Activated T-cell treated with anti-CD3 and anti-CD28 coated beads for 24 hours (primary cell): ENCODE measurements at places on chromosomes 5 and 9.

GRCh38 chr9:99998266-99998665 is 91.8 kb downstream of the STX17 start:
- no peak for DNase-seq

GRCh38 chr9:33443047-33443446 is 4.3 kb downstream of the AQP3 start:
- DNase-seq, result no peak

DNA sequence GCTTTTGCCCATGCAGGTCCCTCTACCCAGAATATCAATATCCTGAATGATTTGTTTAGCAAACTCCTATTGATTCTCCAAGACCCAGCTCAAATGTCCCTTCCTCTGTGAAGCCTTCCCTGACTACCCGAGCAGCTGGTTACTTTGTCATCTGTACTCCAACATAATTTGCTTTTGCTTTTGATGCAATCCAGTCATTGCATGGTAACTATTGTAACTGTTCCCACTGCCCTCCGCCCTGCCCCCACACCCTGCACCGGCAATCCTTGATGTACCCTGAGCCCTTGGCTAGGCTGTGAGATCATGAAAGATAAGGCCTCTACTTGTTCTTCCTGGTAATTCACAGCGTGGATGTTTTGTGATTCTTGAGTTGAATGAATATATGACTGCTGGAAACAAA is 119.9 kb upstream of the BOD1 start:
- no peak for DNase-seq

GRCh38 chr5:53616939-53617549 is 56.6 kb downstream of the NDUFS4 start:
- no peak for DNase-seq

DNA sequence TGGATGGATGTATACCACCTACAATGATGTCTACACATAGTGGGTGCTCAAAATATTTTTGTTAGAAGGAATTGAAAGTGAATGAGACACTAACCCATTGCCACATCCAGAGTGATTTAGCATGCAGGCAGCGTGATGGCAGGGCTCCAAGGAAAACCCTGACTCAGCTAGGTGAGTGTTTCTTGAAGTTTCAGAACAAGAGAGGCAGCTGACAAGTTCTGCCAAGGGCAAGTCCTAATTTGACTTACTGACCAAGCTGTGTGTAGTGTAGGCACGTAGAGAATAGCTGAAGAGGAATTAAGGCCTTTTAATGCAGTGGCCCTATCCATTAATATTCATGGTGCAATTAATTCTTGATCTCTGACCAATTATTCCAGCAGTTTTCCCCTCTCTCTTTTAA is 107.8 kb upstream of the ATP10B start:
- DNase-seq, result no peak

- DNase-seq, result no peak
Observed at GRCh38 chr9:26551451-26551850, 341.2 kb downstream of the CAAP1 start.

DNA sequence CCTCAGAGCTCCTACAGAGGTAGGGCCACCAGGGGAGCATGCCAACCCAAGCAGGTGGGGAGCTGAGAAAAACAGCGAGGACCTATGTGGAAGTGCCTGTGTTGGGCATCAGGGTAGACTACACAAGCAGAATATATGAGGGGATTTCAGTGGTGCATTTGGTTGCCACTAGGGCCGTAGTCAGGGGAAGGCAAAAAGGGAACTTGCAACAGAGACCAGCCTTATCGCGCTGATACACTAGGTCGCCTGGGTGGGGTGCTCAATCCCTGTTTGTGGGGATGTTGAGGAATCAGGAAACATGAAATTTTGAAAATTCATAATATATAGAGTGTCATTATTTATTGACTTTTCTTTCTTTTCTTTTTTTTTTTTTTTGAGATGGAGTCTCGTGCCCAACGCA is 370.9 kb upstream of the PRR16 start:
- DNase-seq, result no peak

DNA sequence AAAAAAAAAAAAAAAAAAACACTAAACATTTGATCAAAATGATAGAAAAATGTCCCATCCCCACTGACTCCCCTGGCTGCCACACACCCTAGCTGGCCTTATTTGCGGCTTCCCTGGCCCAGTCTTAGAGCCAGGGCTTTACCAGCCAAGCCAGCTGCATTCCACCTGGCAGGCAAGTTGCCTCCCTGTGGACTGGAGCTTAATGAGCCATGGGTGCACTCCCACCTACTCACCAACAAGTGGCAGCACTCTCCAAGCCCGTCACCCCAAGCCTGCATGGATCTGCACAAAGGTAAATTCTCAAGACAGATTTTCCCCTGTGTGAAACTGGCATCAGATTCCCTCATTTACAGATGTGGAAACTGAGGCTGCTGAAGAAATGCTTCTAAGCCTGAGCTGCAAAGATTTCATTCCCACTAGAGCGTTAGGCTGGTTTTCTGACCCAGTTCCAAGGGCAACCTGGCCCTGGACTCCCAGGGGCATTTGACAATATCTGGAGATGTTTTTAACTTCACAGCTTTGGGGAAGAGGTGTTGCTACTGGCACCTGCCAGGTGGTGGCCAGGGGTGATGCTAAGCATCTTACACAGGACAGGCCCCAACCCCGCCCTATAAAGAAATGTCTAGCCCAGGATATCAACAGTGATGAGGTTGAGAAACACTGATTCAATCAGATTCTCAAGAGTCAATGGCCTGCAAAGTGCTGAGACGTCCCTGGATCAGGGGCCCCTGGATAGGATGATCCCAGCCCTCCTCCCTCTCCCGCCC is 21.9 kb upstream of the VDAC1 start:
- DNase-seq, result peak; percentile 41

GRCh38 chr5:148858547-148858946 is 32.1 kb downstream of the ADRB2 start:
- DNase-seq, result no peak

DNA sequence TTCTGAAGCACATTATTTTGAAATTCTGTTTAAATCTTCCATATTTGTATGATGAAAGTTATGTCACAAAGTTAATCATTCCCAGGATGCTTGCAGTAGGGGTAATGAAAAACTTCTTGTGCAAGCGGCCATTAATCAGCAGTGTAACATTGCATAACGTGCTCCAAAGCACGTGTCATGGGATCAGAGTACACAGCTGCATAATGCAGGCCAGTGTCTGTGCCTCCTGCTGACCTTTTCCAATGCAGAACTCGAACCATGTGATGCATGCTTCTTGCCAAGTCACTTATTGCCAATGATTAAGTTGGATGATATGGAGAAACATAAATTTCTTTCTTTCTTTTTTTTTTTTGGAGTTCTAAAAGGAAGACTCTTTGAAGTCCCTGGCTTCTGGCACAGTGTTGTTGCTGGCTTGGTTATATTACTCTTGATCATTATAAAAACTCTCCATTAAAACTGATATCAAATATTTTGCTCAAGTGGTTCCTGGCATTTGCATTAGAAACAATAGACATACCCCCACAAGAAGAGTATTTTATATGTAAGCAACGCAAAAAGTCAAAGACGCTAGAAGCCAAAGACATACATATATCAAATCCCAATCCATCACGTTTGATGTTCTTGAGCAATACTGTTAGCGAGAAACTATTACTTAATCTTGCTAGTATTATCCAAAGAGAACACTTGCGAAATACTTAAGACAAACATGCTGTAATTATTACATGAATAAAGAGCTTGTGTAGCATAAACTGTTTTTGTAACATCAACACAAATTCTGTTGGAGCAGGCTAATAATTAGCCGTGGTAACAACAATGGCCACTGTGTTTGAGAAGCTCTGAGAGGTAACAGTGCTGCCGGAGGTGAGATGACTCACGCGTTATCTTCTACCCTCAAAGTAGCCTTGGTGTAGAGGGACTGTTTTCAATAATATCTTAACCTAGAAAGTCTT is 164.2 kb downstream of the AUH start:
- no peak for DNase-seq

DNA sequence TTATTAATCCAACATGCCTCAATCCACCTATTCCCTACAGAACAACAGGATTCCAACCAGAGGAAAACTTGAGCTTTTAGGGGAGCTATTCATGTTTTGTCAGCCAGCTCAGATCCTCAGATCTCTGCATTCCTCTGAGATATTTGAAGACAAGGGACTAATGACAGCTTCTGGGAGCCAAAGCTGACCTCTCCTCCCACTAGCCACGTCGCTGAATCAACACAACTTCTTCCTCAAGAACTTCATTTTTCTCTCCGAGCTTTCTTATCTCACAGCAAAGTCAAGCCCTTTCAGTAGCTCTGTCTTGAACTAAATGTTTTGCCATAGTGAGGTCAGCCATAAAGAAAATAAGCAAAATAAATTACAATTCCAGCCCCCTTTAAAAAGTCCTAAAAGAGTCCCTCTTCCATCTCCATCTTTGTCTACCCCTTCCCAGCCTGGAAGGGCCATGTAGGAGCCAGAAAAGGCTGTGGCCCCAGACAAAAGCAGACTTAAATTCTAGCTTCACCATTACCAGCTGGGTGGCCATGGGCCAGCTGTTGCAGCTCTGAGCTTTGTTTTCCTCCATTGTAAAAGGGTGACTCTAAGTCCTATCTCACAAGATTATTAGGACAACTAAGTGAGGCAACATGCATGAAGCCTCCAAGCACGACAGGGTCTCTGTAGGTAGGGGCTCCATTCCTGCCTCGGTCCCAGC is 65.0 kb downstream of the HSD17B3 start:
- no peak for DNase-seq

- no peak for DNase-seq
Observed at GRCh38 chr5:86999951-87000350, 267.7 kb upstream of the RASA1 start.

GRCh38 chr9:86975036-86975435 is 27.7 kb upstream of the GAS1 start:
- no peak for DNase-seq

GRCh38 chr9:9904041-9904440 is 708.8 kb downstream of the PTPRD start:
- no peak for DNase-seq

DNA sequence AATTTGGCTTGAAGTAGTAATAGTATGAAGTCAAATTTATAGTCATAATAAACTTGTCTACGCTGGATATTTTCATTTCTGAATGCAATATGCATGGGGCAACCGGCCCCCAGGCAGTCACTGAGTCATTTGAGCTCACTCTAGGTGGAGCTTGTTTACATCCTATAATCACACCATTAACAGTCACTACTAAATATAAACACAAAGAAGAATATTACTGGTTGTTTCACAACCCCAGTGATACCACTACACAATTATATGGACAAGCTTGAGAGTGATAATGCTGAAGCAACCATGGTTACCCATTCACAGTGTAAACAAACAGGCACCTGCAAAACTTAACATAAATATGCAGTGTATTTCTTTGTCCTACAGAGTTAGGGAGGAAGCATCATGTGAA is 68.7 kb downstream of the MARCHF3 start:
- no peak for DNase-seq

- no peak for DNase-seq
Observed at GRCh38 chr9:130383350-130383715, 61.4 kb upstream of the ASS1 start.

- DNase-seq, result no peak
Observed at GRCh38 chr9:89969881-89970639, 365.2 kb downstream of the GADD45G start.

DNA sequence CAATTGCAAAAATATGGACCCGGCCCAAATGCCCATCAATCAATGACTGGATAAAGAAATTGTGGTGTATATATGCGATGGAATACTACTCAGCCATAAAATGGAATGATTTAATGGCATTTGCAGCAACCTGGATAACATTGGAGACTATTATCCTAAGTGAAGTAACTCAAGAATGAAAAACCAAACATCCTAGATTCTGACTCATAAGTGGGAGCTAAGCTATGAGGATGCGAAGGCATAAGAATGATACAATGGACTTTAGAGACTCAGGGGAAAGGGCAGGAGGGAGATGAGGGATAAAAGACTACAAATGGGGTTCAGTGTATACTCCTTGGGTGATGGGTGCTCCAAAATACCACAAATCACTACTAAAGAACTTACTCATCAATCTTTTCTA is 247.6 kb upstream of the FBXL7 start:
- DNase-seq, result no peak

DNA sequence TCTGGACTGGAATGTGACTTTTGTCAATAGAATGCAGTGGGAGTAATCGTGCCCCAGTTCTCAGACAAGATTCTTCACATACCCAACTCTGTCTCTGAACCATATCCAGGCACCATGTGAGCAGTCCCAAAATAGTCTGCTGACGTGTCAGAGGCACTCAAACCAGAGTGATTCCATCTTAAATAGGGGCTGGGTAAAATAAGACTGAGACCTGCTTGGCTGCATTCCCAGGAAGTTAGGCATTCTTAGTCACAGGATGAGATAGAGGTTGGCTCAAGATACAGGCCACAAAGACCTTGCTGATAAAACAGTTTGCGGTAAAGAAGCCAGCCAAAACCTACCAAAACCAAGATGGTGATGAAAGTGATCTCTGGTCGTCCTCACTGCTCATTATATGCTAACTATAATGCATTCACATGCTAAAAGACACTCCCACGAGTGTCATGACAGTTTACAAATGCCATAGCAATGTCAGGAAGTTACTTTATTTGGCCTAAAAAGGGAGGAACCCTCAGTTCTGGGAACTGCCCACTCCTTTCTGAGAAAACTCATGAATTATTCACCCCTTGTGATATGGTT is 16.9 kb upstream of the PLCXD3 start:
- no peak for DNase-seq

- DNase-seq, result no peak
Observed at GRCh38 chr5:135440916-135441315, 6.2 kb downstream of the DCANP1 start.

GRCh38 chr9:109956717-109957440 is 176.9 kb downstream of the PALM2AKAP2 start:
- DNase-seq, result no peak

GRCh38 chr5:36041537-36041845 is 25.2 kb downstream of the UGT3A2 start:
- DNase-seq, result no peak

DNA sequence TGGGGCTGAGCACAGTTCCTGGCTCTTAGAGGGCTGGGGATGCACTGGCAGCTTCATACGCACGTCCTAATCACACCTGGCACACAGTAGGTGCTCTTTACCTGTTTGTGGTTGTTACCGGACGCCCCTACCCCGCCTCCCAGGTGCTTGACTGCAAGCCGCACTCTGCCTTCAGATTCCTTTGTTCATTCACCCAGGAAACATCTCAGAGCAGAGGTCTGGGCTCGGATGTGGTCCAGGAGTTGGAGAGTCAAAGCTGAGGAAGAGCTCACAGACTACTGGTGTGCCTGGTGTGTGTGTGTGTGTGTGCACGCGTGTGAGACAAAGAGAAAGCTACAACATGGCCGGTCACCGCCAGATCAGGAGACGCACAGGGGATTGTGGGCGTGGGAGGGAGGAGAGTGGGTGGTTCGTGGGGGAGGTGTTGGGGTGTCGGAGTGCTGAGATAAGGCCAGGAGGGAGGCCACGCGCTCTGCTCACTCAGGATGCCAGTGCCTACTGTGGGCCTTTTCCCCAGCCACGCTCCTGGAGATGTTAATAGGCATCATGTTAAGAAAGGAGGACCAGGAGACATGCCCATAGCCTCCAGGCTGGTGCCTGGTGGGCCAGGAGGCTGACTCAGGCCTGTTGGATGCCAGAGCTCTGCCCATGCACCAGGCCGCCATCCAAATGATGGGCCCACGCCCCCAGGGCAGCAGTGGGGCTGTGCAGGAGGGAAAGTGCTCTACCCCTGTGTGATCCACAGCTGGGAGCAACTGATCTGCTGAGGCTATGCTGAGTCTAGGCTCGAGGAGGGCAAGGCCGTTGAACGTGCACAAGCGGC is 39.9 kb downstream of the CRB2 start:
- DNase-seq, result no peak

GRCh38 chr5:37029436-37029835 is 152.9 kb downstream of the NIPBL start:
- DNase-seq, result no peak

GRCh38 chr5:389891-390622 is 52.9 kb upstream of the EXOC3 start:
- no peak for DNase-seq

GRCh38 chr5:172735141-172735831 is 35.7 kb downstream of the DUSP1 start:
- no peak for DNase-seq
